Effector memory CD4-positive, alpha-beta T cell (primary cell): ENCODE measurements at places on chromosomes 7 and 10.

DNA sequence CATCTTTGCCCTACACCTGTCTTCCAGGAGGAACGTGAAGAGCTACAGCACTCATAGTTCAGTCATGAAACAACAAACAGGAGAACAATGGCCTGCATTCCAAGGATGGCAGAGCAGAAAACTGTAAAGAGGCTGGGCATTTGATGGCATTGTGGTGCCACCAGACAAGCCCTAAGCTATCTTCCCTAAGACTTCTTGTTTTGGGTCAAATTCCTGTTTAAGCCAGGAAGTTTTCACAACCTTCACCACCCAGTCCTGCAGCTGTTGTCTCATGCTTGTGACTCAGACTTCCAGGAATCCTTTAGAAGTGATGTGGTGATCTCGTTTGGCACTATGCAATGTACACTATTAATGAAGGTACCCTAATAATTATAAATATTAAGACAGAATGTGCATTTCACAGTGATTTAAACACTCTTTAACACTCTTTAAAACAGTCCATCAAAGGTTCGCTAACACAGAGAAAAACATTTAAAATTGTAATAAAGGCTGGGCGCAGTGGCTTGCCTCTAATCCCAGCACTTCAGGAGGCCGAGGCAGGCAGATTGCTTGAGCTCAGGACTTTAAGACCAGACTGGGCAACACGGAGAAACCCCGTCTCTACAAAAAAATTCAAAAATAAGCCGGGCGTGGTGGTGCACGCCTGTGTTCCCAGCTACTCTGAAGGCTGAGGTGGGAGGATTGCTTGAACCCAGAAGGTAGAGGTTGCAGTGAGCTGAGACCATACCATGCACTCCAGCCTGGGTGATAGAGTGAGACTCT, 2.7 kb upstream of the HERPUD2 start:
- no peak for DNase-seq

- DNase-seq, result no peak
Observed at GRCh38 chr10:46995234-46995633, 84.0 kb downstream of the PTPN20 start.

GRCh38 chr7:123600876-123601275, 745 bp upstream of the ASB15 start:
- DNase-seq, result no peak

GRCh38 chr7:157006829-157007469, 3.5 kb downstream of the MNX1 start:
- no peak for DNase-seq

- DNase-seq, result no peak
Observed at GRCh38 chr7:39033885-39034624, 56.3 kb downstream of the POU6F2 start.

DNA sequence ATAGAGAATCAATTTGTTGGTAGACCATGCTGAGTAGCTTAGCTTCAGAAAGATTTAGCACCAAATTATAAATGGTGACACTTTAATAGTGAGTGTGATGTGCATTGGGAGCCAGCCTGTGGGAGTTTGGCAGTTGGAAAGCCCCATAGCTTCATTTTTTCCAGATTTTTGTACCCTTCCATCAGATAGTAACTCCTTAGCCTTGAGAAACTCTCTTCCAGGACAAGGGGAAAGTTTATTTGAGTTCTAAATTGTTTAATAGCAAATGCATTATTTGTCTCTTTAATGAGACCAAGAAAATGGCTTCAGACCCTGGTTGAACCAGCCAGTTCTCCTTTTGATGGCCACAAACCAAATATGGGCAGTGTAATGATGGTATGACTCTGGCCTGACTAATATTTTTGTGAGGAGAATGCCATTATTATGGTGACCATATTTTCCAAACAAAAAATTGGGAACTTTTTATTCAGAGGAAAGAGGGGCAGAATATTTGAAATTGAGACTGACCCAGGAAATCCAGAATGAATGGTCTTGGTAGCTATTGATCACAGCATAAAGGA, 49.8 kb downstream of the PLCE1 start:
- no peak for DNase-seq

DNA sequence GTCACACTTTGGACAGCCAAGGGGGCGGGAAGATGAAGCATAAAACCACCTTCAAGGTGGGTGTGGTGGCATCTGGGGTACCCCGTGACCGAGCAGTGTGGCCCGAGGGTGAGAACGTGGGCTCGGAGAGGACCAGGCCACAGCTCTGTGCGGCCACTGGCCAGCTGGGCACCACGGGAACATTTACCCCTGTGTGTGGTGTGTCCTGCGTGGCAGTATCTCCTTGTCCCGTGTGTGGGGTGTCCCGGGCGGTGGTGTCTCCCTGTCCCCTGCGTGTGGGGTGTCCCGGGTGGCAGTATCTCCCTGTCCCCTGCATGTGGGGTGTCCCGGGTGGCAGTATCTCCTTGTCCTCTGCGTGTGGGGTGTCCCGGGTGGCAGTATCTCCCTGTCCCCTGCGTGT, 570.3 kb downstream of the DNAJB6 start:
- no peak for DNase-seq

DNA sequence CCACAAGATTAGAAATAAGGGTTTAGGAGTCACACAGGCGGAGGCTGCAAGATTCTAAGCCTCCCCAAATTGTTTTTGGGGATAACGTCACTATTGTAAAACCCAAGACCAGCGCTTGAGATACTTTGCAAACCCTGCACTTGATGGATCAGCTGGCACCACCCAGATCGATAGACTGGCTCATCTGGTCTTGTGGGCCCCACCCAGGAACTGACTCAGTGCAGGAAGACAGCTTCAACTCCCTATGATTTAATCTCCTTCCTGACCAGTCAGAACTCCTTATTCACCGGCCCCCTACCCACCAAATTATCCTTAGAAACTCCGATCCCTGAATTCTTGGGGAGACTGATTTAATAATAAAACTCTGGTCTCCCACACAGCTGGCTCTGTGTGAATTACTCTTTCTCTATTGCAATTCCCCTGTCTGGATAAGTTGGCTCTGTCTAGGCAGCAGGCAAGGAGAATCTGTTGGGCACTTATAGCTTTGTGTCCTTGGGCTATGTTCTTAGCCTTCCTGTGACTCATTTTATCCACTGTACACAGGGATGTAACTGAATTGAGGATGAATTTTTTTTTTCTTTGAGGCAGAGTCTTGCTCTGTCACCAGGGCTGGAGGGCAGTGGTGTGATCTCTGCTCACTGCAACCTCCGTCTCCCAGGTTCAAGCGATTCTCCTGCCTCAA, 64.4 kb upstream of the CARD11 start:
- no peak for DNase-seq

GRCh38 chr7:149367418-149368180, 93.3 kb downstream of the ZNF777 start:
- DNase-seq, result no peak

DNA sequence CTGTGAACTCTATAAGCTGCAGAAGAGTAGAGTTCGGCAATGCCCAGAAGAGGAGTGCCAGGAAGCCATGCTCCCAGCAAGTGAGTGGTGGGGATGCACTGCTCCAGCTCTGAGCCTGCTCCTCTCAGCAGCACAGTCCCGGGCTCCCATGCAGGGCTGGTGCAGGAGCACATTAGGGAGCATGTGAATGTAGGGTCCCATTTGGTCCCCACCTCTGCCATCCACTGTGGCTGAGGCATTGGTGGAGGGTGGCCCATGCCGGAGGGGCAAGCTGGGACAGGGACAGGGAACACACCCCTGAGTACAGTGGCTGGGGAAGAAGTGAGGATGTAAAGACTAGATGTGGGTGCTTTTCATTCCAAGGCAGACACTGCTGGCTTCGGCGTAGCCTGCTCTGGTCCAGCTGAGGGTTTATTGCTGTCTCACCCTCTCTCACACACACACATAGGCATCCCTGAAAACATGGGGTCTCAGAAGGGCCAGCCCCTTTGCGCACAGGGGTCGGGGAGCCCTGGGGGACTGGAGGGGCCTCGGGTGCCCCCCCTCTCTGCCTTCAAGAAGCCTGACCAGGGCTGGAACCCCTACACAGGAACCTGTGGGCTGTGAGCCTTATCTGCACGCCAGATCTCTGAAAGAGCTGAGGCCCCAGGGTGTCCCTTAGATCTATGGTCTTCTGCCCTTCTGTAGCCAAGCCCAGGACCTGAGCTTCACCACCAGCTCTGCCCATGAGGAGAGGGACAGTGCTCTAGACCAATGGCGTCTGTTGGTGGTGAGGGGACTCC, 341.0 kb downstream of the TCERG1L start:
- no peak for DNase-seq

GRCh38 chr10:132329565-132330485, 2.2 kb upstream of the LRRC27 start:
- DNase-seq, result peak; percentile 24

DNA sequence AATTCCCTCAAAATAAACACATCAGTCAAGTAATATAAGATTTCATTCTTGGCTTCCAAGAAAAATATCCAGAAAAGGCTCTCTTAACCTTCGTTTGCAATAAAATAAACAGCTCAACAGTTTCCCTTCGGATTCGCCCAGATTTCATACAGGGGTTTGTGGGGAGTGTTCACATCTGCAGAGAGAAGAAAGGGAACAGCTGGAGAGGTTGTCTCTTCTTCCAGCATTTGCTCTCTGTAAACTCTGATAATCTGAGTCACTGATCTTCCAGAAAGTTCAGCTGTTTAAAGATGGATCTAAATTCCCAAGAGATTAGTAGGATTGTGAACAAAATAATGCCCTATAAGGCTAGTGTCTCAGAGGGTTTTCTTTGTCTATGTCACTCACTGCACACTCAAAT, 277.9 kb downstream of the HPSE2 start:
- no peak for DNase-seq

DNA sequence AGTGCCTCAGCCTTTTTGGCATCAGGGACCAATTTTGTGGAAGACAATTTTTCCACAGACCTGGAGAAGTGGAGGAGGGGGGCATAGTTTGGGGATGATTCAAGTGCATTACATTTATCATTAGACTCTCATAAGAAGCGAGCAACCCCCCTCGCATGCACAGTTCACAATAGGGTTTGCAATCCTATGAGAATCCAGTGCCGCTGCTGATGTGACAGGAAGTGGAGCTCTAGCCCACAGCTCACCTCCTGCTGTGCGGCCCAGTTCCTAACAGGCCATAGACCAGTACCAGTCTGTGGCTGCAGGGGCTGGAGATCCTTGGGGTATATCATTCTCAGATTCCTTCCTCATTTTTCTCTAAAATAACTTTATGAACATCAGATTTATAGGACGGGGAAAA, 50.8 kb downstream of the ATAD1 start:
- no peak for DNase-seq

DNA sequence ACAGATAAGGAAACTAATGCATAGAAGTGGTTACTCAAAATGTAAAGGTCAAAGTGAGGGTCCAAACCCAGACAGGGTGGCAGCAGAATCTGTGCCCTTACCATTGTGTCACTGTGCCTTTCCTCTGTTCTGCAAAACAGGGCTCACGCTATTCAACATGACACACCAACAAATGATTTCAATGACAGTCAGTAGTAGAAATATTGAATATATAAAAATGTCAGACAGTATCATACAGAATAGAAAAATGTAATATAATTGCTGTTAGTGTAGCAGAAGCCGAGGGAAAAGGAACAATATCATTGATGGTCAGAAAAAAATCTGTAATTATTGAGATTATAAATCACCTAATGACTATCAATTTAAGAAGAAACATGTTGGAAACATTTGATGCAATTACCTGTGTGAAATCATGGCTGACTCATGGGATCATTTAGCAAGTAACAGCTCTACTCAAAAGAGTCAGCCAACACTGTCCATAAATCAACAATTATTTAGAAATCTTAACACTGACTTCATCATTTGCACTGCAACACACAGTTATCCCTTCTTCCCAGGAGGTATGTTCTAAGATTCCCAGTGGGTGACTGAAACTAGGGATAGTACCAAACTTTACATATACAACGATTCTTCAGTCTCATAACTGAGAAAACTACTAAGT, 198.7 kb downstream of the DGKI start:
- DNase-seq, result no peak

DNA sequence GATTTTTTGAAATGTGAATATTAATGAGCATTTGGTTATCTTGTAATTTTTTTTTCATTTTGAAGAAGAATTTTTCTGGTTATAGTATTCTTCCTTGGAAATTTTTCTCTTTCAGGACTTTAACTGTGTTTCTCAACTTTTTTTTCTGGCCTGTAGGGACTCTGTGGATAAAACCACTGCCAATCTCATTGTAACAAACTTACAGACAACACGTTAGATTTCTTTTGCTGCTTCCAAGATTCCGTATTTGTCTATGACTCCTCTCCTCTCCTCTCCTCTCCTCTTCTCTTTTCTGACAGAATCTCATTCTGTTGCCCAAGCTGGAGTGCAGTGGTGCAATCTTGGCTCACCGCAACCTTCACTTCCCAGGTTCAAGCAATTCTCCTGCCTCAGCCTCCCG, 19.4 kb upstream of the ZNF92 start:
- DNase-seq, result no peak

DNA sequence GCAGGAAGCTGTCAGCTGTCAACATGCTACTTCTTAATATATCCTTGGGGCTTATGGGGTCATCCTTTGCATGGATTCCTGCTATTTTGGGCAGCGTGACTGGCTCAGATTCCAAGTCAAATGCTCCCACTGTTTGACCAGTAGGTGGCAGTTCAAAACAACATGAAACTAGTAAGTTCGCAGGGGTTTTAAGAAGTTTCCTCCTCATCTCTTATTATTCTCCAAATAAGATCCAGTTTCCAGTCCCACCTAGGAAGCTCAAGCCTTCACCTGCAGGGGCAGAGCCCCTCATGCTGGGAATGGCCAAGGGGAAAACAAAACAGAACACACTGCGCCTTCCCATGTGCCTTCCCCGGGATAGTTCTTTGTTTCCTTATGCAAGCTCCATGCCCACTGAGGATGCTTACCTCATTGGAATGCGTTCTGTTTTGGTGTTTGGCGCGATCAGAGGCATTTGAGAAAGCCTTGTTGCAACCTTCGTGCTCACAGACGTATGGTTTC, 259.8 kb downstream of the GLI3 start:
- DNase-seq, result no peak

GRCh38 chr10:19651549-19651948, 164.7 kb upstream of the PLXDC2 start:
- DNase-seq, result no peak

- no peak for DNase-seq
Observed at GRCh38 chr7:10802526-10802925, 171.1 kb upstream of the PHF14 start.

- no peak for DNase-seq
Observed at GRCh38 chr10:96947036-96947435, 114.9 kb downstream of the LCOR start.

GRCh38 chr7:54757711-54758110, 1.3 kb downstream of the SEC61G start:
- no peak for DNase-seq

DNA sequence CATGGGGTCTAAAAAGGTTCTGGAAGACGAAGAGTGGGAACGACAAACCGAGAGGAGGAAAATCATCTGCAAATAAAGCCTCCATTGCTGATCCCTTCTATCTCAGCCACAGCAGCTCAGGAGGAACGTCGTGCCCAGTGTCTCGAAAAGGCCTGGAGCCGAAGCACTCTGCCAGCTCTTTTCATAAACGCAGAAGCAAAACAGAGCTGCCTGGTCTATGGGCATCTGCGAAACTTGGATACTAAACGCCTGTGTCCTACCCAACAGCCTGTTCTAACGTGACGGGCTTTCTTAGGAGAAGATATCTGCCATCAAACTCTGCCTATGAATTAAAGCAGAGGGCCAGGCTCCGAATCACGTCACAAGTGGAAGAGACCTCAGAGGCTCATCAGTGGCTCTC, 68.7 kb downstream of the GNA12 start:
- DNase-seq, result no peak
